ENCODE measurements at places on chromosomes 3 and 15.
A peak's percentile ranks its signal among the peaks of the same experiment; 100 is the strongest.

- DNase-seq = no peak
Measured at GRCh38 chr3:142963516-142964448, at the start of gene PAQR9. Gene PAQR9 (minus strand): TSS chr3:142963674. CDS start chr3:142963336, 338 bp downstream.

DNA sequence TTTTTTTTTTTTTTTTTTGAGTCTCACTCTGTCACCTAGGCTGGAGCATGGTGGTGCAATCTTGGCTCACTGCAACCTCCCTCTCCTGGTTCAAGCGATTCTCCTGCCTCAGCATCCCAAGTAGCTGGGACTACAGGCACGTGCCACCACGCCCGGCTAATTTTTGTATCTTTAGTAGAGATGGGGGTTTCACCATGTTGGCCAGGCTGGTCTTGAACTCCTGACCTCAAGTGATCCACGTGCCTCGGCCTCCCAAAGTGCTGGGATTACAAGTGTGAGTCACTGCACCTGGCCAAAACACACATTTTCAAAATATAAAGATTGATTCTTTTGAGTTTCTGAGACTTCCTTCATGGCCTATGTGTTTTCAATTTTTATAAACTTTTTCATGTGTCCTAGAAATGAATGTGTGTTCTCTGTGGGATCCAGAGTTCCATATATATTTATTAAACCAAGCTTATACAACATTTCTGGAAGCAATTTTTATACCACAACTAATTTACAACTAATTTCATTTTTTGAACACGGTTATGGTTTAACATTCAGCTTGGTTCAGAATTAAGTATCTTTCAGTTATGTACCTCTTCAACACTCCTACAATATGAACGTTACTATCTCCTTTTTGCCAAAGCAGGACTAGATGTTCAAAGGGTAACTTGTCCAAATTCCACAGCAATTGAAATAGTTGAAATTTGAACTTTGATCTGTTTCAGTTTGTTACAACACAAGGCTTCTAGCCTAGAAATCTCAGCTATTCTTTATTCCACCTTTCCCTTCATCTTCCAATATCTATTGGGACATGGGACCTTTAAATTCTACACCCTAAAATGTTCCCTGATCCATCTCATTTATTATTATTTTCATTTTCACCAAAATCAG lies 1.5 kb downstream of the ACAD11 start:
- DNase-seq = no peak

- DNase-seq = no peak
Measured at GRCh38 chr15:101390060-101390459, 95.0 kb upstream of the SNRPA1 start.

GRCh38 chr3:42876401-42876800 lies 722 bp upstream of the CYP8B1 start:
- DNase-seq = no peak

GRCh38 chr3:72141264-72141663 lies 356.3 kb upstream of the PROK2 start:
- no peak for DNase-seq

GRCh38 chr15:28921336-28921735 lies 35.6 kb downstream of the APBA2 start:
- no peak for DNase-seq

DNA sequence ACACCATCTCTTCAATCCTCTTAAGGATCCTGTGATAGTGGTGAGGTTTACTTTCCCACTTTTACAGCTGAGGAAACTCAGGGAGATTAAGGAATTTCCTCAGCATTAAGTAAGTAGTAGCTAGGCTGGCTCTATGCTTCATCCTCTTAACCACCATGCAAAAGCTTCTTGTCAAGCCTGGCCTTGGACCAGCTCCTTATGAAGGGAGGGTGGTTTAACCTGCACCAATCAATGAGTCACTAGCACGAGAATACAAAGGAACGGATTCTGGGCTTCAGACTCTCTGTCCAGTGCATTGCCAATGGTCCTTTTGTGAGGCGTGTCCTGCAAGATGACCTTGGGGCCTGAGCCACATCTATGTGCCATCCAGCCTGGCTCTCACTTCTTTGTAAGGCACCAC lies 202.0 kb upstream of the CFAP20DC start:
- no peak for DNase-seq

DNA sequence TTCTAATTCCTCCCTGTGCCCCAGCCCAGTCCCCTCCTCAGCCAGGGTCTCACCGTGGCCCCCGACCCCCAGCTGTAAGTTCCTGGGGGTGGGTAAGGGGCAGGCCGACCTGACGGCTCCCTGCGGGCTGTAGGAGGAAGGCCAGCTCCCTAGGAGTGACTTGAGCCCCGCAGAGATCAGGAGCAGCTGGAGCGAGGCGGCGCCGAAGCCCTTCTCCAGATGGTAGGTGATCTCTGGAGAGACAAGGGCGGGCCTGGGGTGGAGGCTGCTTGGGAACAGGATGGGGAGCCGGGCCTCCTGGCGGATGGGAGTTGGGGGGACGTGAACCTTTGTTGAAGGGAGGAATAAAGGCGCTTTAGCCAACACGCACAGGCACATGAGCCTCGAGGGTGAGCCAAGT lies 4.2 kb downstream of the SLC28A1 start:
- no peak for DNase-seq

DNA sequence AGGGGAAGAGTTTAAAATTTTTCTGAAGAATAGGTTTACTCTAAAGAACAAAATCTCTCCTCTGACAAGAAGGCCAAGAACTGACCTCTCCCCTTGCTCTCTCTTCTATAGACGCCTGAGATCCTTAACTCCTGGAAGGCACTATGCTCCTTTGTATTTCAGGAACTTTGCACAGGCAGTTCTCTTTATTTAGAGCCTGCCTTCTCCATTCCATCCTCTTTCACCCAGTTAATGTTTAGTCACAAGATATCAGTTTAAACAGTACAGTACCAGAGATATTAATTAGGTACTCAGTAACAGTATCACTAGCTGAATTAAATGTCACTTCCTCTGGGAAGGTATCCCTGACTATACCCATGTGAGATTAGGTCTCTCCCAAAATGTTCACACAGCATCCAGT lies 33.5 kb downstream of the HERC1 start:
- DNase-seq = no peak

DNA sequence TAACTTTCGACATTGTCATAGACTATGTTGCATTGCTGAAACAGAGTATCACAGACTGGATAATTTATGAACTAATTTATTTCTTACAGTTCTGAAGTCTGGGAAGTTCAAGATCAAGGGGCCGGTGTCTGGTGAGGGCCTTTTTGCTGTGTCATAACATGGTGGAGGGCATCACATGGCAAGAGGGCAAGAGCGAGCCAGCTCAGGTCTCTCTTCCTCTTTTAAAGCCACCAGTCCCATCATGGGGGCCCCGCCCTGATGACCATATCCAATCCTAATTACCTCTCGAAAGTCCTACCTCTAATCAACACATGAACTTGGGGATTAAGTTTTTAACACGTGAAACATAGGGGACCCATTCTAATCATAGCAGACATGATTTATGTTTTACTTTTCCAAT lies 33.5 kb upstream of the DCUN1D1 start:
- DNase-seq = no peak

DNA sequence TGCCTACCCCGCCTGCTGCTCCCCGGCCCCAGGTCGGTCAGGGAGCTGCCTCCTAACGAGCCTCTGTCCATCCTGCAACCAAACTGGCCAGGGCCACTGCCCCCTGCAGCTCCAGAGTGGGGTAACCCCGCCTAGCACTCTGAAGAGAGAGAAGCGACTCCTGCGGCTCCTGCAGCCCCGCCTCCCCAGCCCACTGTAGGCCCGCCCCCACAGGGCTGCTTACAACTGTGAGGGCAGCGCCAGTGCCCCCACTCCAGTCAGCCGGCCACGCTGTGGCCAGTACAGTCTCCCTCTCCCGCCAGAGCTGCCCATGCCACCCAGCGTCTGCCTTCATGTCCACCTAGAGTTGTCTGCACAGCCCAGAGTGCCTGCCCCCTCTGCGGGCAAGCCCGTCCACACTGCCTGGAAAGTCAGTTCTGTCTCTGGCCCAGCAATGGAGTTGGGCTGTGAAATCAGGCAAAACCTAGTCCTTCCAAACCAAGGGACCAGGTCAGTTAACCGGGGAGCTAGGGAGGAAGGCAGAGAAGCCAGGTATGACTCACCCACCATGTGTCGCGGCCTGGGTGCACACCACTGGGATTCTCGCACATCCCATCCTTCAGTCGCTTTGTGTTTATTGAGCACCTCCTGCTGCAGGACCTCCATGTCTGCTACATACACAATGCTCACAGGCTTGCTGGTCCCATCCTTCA lies 2.4 kb downstream of the UCN2 start:
- no peak for DNase-seq

DNA sequence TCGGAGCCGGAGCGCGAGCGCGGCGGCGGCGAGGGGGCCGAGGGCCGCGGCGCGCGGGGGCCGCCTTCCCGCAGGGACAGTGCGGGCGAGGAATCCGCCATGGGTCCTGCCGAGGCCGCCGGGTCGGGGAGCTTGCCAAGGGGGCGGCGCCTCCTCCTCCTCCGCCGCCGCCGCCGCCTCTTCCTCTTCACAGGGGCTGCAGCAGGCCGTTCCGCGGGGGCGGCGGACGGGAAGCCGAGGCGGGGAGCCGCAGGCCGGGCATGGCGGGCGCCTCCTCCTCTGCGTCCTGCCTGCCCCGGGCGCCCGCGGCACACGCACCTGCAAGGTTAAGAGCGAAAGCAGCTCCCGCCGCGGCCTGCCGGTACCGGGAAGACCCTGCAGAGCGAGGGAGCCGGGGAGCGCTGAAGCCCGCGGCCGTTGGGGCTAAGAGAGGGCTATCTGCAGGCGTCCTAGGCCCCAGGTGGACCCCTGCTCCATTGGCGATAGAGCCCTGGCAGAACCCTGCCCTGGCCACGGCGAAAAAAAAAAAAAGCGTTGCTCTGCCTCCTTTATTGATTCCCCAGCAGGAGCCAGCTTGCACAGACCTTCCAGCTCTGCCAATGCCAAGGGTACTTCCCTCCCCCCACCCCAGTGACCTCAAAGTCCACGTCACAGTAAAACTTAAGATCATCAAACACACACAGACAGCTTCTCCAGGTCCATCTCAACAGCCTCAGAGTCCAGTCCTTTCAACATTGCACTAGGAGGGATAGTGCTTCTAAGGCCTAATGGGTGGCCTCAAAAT lies at the start of gene LYSMD2:
Gene LYSMD2 (minus strand): TSS at position 134 of the 784 bp plus-strand sequence. CDS start 33 bp downstream, at position 101.
- DNase-seq = peak; percentile 71

DNA sequence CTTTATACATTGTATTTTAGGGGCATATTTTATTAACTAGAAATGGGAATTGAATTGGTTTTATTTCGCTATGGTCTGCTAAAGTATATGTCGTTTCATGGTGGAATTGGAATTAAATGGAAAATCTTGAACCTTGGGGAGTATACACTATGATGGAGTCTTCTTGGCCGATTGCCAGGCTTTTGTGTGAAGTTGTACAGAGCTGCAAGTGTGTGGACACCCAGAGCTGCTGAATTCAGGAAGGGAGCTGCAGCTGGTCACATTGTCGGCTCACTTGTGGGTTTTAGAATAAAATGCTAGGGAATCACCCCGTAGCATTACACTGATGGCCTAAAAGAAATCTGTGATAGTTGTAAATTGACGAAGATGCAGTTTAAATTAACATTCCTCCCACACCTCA lies 35.1 kb downstream of the USP3 start:
- no peak for DNase-seq

- peak; percentile 47 for DNase-seq
Measured at GRCh38 chr3:49803465-49804140, 542 bp downstream of the INKA1 start.

All from DND-41 (cell line).